SK-N-MC (cell line): ENCODE measurements at places on chromosomes 12 and 14.

DNA sequence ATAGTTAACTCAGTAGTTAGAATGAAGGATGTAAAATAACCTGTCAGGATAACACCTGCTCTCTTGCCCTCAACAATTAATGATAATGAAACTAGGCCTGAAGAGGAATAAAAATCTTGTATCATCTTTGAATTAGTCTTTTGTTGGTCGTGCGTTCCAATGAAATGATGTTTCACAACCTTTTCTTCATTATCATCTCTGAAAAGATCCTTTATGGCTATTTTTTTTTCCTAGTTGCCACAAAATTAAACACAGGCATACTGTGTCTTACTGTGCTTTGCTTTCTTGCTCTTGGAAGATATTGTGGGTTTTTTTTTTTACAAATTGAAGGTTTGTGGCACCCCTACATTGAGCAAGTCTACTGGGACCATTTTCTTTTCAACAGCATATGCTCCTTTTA lies 128.6 kb downstream of the BICD1 start:
- no peak for DNase-seq

GRCh38 chr12:57046086-57046791 lies 3.7 kb downstream of the MYO1A start:
- DNase-seq: no peak

GRCh38 chr12:96132819-96133218 lies 61.4 kb upstream of the ELK3 start:
- DNase-seq: no peak

GRCh38 chr14:62003701-62004100 lies 241.5 kb downstream of the SNAPC1 start:
- no peak for DNase-seq

- DNase-seq: no peak
These were observed 97.6 kb upstream of the SLC38A2 start for GRCh38 chr12:46470036-46470627.

GRCh38 chr12:72574138-72574537 lies 302.0 kb downstream of the TRHDE start:
- DNase-seq: no peak

GRCh38 chr14:61575126-61575525 lies 120.2 kb upstream of the HIF1A start:
- DNase-seq: no peak

GRCh38 chr14:32434180-32434579 lies 105.1 kb downstream of the AKAP6 start:
- DNase-seq: no peak

DNA sequence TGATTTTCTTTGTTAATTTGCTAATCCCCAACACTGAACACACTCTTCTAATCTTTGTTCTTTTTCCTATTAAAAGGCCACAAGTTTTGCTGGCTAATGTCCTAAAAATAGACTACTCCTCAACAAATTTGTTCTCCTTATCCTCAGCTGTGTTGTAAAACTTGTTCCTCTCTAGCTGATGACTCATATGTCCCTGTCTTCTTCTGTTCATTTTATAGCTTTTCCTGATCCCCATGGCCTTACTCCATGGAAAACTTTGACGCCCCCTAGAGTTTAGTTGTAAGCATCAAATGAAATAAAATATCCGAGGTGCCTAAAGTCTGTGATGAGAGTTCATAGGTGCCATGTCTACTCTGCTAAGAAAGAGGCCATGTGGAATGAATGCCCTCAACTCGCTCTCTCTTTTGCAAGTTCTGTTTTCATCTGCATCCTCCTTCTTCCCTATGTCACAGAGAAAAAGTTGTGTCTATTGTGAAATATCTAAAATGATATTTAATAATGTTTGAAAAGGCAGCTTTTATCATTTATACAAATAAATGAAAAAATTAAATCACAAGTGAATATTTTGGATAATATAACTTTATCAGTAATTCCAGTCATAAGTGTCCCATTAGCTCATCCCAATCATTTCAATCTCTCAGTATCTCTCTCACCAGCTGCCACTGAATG lies 237.9 kb downstream of the IPO8 start:
- DNase-seq: peak; percentile 5

GRCh38 chr12:10750385-10750727 lies 27.2 kb upstream of the YBX3 start:
- no peak for DNase-seq

DNA sequence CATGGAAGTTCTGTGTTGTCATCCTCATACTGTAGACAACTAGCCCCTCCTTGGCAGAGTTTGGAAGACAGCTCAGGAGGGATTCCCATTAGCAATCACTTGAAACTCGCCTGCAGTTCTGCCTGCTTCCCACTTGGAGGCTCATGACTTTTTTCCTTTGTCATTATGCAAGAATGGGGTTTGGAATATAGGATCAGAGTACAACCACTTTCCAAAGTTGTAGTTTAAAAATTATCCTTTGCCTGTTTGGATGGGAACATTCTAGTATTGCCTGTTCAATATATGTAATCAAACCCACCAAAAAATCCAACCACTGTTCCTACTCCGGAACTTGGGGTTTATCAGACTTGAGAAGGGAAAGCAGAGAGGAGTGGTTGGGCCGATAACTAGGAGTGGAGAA lies 2.1 kb upstream of the GPD1 start:
- DNase-seq: no peak

DNA sequence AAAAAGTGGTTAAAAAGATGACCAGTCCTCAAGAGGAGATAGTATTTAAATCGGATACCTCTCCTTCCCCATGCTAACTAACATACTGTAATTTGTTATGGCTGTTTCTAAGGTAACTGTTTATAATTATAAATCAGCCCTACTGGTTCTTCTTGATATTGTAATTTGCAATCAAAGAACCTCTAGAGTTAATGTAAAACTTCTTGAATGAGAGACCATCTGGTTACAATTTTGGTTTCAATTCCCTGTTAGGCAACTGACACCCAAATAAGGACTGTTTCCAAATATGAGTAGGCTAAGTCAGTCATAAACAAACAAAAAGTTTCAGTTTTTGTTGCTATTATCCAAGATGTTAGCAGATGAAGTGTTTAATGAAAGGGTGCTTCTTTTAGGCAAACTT lies 120.2 kb upstream of the DNM1L start:
- DNase-seq: no peak

DNA sequence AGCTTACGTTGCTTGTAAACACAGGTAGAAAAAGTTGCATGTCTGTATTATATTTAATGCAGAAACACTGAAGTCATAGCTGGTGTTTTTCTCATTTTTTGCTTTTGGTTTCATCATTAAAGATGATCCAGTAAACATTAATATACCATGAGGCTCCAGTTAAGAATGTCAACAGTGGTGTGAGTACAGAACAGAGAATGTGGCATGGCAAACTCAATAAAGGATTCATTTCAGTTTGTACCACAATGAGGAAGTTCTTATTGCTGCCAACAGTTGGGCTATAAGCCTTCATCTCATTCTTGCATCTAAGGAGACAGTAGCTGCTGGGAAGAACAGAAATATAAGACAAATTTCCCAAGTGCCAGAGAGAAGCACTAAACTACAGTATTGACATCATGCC lies 72.1 kb upstream of the ST8SIA1 start:
- no peak for DNase-seq

GRCh38 chr14:89386212-89386886 lies 30.7 kb downstream of the FOXN3 start:
- no peak for DNase-seq

- no peak for DNase-seq
These were observed 36.5 kb upstream of the CERS5 start for GRCh38 chr12:50203691-50204090.

DNA sequence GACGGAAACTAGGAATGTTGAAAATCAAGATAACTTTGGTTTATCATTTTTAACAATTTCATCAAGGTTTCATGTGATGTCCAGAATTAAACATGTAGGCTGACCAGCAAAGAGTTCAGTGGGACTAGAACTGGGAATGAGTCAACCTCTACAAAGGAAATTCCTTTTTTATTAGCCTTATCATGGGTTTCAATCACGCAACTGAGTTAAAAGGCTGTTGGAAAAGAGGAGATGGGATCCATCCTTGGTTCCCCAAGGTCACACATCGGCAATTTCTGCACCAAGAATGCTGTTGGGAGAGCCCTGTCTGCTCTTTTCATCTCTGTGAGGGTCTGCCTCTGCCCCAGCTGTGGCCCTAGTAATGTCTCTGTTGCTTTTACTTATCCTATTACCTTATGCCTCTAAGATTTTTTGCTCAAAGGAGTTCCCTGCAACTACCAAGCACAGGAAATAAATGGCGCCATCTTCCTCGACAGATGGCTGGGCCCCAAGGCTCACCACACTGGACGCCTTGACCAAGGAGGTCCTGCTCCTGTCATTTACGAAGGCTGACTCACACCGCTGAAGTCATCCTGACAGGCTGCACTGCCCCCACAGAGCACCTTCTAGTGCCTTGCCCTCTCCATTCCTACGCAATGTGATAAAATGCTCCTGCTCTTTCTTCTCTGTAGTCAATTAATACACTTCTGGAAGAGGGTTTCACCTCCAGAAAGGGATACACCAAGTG lies 367.4 kb downstream of the GXYLT1 start:
- DNase-seq: no peak

GRCh38 chr12:45872446-45872845 lies 117.9 kb downstream of the SCAF11 start:
- no peak for DNase-seq

DNA sequence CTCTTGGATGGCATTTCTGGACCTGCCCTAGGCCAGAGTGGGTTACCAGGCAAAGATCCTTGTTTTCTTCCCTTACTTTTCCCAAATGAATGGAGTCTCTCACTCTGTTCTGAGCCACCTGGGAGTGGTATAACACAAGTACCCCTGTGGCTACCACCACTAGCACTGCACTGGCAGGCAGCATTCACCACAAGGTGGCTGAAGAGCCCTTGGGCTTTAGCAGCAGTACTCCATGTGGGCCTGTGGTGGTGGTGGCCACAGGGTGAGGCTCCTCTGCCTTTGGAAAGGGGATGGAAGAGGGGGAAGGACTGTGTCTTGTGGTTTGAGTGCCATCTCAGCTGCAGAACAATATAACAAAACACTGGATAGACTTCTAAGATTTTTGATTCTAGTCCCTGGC lies 38.1 kb upstream of the LMNTD1 start:
- DNase-seq: no peak

- DNase-seq: no peak
These were observed 111.4 kb downstream of the TMTC3 start for GRCh38 chr12:88253371-88253978.

- DNase-seq: no peak
These were observed 671 bp upstream of the AQP2 start for GRCh38 chr12:49949866-49950265.

GRCh38 chr12:91007531-91008290 lies 2.9 kb upstream of the EPYC start:
- no peak for DNase-seq

- DNase-seq: no peak
These were observed 35.9 kb downstream of the ALDH1L2 start for GRCh38 chr12:105048315-105048714.

GRCh38 chr12:14960548-14961465 lies 594 bp downstream of the ARHGDIB start:
- DNase-seq: peak; percentile 94

GRCh38 chr12:113825705-113826104 lies 140.4 kb downstream of the RBM19 start:
- no peak for DNase-seq

DNA sequence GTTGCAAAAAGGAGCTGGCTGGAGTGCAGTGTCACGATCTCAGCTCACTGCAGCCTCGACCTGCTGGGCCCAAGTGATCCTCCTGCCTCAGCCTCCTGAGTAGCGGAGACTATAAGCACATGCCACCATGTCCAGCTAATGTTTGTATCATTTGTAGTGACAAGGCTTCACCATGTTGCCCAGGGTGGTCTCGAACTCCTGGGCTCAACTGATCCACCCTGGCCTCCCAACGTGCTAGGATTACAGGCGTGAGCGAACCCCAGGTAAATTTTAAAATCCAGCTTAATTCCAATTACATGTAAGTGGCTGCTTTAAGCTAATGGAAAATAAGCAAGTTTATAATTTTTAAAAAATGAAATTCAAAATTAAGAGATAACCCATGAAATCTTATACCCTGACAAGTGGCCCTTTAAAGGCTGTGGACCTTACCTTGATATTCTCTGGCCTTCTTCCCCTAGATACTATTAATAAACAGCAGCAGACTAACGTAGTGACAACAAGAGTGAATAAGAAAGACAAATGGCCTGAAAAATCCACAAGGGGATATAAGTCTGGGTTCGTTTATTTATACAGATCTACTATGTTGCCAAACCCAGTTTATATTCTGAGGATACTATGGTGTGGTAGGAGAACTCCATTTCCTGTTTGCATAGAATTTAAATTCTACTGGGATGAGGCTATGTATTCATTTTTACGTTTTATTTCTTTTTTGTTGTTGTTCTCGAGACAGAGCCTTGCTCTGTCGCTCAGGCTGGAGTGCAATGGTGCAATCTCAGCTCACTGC lies 25.6 kb upstream of the SLC2A3 start:
- no peak for DNase-seq

DNA sequence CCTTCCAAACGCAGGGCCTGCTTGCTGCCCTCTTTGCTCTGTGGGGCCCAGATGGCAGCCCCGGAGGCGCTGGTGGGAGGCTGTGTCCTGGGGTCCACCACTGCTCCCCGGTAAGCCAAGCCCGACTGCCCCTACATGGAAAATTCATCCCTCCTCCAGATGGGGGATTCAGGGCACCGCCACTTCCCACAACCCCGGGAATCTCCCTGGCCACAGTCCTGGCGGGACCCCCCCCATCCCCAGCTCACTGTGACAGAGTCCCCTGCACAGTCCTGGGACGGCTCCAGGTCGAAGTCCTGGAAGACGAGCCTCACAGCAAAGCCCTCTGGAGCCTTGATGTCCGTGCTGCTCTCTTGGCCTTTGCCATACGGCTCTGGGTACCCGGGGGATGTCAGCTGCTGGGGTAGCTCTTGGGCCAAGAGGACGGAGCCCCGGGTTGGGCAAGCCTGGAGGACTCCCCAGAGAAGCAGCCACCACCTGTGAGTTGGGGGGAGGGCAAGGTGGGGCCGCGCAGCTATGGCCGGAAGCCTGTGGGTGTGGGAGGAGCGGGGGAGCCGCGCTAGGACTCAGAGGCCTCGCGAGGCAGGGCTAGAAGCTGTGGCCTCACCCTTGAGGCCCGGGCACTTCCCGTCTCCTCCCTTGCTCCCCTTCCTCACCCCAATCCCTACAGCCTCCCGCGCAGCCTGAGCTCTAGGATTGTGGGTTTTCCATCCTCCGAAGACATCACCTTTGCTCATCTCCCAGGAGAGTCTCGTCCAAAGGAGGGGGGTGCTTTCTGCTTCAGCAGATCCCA lies 815 bp downstream of the C1RL start:
- DNase-seq: no peak

GRCh38 chr12:50750366-50750765 lies 13.5 kb upstream of the ATF1 start:
- no peak for DNase-seq

- no peak for DNase-seq
These were observed 381.6 kb downstream of the VRK1 start for GRCh38 chr14:97178781-97179180.

- no peak for DNase-seq
These were observed 92.9 kb downstream of the GCH1 start for GRCh38 chr14:54809767-54810166.

DNA sequence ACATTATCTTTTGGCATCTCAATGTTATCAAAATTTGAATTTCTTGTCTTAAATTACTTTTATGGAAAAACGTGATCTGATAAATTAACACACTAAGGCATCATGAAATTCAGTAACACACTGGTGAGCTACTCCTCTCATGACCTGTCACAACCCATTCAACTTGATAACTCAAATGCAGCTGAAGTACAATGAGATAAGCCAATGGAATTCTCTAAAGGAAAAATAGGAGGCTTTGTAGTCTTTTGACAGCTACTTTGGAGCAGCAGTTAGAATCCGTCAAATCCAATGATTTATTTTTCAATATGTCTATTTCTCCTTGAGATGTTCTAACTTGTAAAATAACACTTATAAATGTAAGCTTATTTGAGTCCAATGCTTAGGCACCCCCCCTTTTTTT lies 1029.4 kb downstream of the TRHDE start:
- no peak for DNase-seq
